ENCODE measurements at places on chromosomes 11 and 22.
A peak's percentile ranks its signal among the peaks of the same experiment; 100 is the strongest.

- no peak for DNase-seq
Measured at GRCh38 chr11:133180201-133180600, 352.1 kb downstream of the OPCML start.

- no peak for DNase-seq
Measured at GRCh38 chr11:40030867-40031266, 1428.6 kb downstream of the LRRC4C start.

GRCh38 chr11:44971185-44971584 lies 20.5 kb upstream of the TP53I11 start:
- no peak for DNase-seq

GRCh38 chr11:3944198-3944597 lies 88.7 kb downstream of the STIM1 start:
- DNase-seq: no peak

GRCh38 chr22:23697031-23697970 lies 6.5 kb downstream of the RGL4 start:
- no peak for DNase-seq

- DNase-seq: no peak
Measured at GRCh38 chr11:7833527-7833926, 36.8 kb upstream of the OR5P2 start.

DNA sequence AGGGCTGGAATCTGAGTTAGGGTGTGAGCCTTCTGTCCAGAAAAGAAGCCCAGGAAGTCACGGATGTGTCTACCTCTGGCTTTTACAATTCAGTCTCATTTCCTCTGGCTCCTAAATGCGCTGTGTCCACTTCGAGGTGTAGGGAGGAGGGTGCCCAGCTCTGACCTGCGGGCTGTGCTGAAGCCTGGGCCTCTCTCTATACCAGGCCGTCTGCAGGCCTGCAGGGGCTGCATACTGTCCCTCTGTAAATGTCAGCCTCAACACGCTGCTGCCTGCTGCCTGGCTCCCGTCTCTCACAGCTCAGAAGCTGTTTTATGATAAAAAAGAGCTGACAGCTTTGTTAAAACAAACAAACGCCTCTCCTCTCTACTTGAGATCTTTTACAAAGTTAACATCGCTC lies 14.5 kb downstream of the ARVCF start:
- no peak for DNase-seq

DNA sequence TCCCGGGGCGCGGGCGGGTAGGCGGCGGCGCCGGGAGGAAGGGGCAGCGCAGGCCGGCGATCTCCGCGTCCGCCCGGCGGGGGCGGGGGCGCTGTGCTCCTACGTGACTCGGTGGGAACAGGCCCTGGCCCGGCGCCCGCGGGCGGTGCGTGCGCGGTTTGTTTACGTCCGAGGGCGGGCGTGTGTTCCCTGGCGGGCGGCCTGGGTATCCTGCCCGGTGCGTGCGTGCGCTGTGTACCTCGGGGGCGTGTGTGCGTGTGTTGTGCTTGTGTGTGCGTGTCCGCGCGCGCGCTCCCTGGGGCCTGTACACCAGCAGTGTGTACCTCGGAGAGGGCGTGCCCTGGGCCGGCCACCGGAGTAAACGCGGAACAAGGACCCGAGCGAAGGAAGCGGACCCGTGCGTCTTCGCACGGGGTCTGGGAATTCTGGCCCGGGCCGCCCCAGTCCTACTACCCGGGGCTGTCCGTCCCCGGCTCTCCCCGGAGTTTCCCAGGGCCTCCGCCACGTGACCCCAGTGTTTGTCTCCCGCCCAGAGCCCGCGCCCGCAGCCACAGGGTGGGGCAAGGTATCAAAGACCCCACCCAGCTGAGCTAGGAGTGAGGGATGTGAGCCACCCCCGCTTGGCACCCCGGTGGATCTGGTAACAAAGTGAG lies 769 bp downstream of the MAFF start:
- DNase-seq: peak; percentile 37
